ENCODE measurements at places on chromosomes 5 and 9.

- peak; percentile 29 for DNase-seq
These were observed 159.0 kb downstream of the NR2F1-AS1 start for GRCh38 chr5:93421987-93422401.

DNA sequence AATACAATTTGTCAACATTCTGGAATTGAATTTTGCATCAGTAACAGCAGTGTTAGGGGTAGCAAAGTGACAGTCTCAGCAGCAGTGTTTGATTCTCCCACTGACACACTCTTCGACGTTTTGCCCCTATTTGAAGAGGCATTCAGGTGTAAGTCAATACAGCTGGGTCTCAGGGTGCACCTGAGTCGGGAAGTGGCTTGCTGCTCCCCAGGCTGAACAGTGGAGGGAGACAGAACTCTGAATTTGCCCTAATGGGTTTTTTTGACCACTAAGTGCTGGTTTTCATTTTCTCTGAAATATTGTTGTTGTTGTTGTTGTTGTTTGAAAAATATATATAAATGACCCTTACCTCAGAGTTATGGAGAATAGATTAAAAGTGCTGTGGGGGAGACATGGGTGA lies 223.2 kb downstream of the TLR4 start:
- DNase-seq, result peak; percentile 41

GRCh38 chr5:142450419-142450818 lies 125.6 kb upstream of the SPRY4 start:
- DNase-seq, result no peak

DNA sequence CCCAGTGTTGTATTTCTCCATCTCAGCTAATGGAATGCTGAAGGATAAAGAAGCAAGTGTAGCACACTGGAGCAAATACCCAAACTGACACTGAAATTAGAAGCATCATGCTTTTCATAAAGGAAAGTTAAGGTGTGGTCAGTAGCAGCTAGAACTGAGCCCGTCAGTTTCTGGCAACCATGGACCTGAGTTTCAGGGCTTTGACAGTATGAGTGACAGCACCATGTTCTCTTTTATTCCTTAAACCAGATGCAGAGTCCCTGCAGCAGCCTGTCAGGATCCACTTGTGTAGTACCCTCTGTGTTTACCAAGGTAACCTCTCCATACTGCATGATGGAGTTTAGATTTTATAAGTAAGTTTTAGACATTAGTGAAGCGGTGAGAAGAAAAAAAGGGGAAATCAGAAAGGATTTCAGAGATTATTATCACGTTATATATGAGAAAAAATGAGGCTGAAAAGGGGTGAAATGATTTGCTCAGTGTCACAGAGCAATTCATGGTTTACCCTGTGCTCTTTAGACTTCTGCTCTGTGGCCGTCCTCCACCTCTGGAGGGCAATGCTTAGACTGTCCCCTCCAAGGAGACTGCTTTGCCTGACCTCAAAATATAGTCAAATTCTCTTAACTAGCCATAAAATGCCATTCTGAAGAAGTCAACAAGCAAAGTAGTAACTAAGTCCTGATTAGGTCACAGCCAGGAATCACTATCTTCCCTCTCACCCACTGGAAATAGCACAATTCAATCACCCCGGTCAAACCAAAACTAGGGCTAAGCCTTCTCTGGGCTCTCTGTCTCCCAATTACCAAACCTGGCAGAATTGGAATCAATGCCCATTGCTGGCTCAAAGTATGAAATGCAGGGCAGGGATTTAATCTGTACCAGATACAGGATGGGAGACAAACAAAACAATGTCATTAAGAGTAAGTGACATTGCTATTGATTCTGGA lies 10.5 kb upstream of the MYOT start:
- no peak for DNase-seq

DNA sequence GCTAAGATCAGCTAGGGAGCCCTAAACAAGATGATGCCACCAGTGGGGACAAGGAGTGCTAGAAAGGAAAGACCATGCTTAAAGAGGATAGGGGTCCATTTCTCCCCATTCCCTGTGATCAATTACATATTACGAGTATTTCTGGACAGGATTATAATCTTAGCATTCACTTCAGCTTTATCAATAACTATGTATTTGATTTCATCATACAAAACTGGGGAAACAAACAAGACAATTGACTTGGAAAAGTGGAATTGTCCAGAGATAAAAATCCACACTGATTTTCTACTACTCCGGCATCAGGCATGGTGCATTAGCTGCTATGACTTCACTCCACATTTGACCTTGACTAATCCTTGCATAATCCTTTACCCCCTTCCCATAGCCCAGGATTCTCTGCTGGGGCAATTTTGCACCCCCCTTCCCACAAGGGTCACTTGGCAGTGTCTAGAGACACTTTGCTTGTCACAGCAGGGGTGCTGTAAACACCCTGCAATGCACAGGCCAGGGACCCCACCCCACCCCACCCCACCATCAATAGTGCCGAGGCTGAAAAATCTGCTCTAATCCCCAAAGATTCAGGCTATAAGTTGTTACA lies 29.9 kb upstream of the UBE2QL1 start:
- DNase-seq, result no peak

GRCh38 chr9:116282597-116282996 lies 129.0 kb downstream of the PAPPA start:
- DNase-seq, result no peak

GRCh38 chr5:55344392-55344992 lies 36.7 kb downstream of the MTREX start:
- DNase-seq, result peak; percentile 72

GRCh38 chr5:156479849-156480248 lies 152.9 kb downstream of the SGCD start:
- no peak for DNase-seq

DNA sequence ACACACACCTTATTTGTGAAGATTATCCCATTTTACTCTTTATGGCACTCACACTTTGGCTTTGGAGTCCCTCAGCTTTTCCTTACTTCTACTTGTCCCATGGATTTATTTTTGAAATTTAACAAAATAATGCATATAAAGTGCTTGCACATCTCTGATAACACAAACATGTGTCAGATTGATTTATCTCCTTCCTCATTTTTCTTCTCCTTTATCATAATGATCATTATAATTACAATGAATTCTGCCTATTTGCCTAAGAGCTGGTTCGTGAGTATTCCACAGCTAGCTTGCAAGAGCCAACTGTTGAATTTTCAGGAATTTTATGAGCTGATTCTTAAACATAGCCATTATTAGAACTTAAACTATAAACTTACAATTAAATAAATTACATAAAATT lies 347.7 kb downstream of the CHSY3 start:
- no peak for DNase-seq

DNA sequence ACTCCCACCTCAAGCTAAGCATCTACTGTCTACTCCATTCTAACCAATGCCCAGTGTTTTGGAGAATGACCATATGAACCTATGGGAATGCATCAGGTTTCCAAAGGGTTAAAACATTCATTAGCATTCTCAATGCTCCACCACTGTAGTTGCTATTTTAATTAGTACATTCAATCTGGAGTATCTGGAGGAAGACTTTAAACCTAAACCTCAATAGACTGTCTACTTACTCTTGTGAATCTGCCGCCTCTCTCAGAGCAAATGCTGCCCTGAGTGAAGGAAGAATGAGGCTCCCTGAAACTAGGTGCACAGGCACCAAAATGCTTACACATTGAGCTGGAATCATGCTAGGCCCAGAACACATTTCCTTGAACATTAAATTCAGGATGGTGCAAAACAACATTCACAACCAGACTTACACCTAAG lies 2.0 kb downstream of the ENC1 start:
- no peak for DNase-seq

- DNase-seq, result no peak
These were observed 43.7 kb downstream of the FGF18 start for GRCh38 chr5:171462928-171463861.

GRCh38 chr5:7394889-7395431 lies 978 bp upstream of the ADCY2 start:
- peak; percentile 73 for DNase-seq

- DNase-seq, result no peak
These were observed 8.6 kb downstream of the PDGFRB start for GRCh38 chr5:150146862-150147601.

Measured in WTC11 (cell line).